ENCODE measurements at places on chromosomes 3 and 15. TPM values are rescaled to one million over a fixed set of nuclear protein-coding genes. Genes with fewer than 3 reads are reported as not detected.

The SAMD7 gene
- not detected for total RNA-seq

The UQCRC1 gene
- 290 TPM for total RNA-seq

The RBPMS2 gene
- total RNA-seq: not detected

The HRH1 gene
- 16.7 TPM for total RNA-seq

The FMN1 gene
- 0.33 TPM for total RNA-seq

The FBXO40 gene
- not detected for total RNA-seq

The STXBP5L gene
- not detected for total RNA-seq

The FSIP1 gene
- 0.98 TPM for total RNA-seq

The CAV3 gene
- not detected for total RNA-seq

The SPESP1 gene
- total RNA-seq: 2.3 TPM

The FOXL2NB gene
- total RNA-seq: not detected

The CGNL1 gene
- total RNA-seq: 20.2 TPM

The NR1I2 gene
- not detected for total RNA-seq

The ZDHHC23 gene
- total RNA-seq: 6.3 TPM

The PLA2G4E gene
- total RNA-seq: not detected

The SPATA12 gene
- total RNA-seq: 0.33 TPM

The AMT gene
- total RNA-seq: 0.67 TPM

The HDDC3 gene
- 11.8 TPM for total RNA-seq

The MST1R gene
- total RNA-seq: 0.33 TPM

The PLSCR2 gene
- not detected for total RNA-seq

The AGBL1 gene
- total RNA-seq: under 0.01 TPM

The NME9 gene
- 0.65 TPM for total RNA-seq

The ITIH4 gene
- total RNA-seq: 0.96 TPM

The CCR8 gene
- total RNA-seq: not detected

The THSD4 gene
- 44.1 TPM for total RNA-seq

The SPTBN5 gene
- 15.2 TPM for total RNA-seq

The CDHR4 gene
- not detected for total RNA-seq

The TTC21A gene
- total RNA-seq: 3.6 TPM

The SAMMSON gene
- not detected for total RNA-seq

The CLDN18 gene
- not detected for total RNA-seq

The STT3B gene
- 141 TPM for total RNA-seq

The ITPR1 gene
- total RNA-seq: 22.5 TPM

The SLC12A1 gene
- not detected for total RNA-seq

Data from vein endothelial cell (primary cell).